Foreskin keratinocyte (primary cell): ENCODE measurements at places on chromosomes 1 and 21. TPM values are rescaled to one million over a fixed set of nuclear protein-coding genes. Genes with fewer than 3 reads are reported as not detected.

Gene CNR2
- not detected in 2 replicates for total RNA-seq

Gene KCNJ15
- 35.6 and 42.7 TPM in 2 replicates for total RNA-seq

Gene GJA4
- total RNA-seq = 0.07 and 0.17 TPM in 2 replicates

Gene CDC14A
- total RNA-seq = 2.6 and 3.1 TPM in 2 replicates

Gene CDA
- 23.6 and 59.1 TPM in 2 replicates for total RNA-seq

Gene CLCNKB
- total RNA-seq = not detected in 2 replicates

Gene ABCG1
- total RNA-seq = 2.3 and 4.4 TPM in 2 replicates

Gene KRTAP19-7
- total RNA-seq = not detected in 2 replicates

Gene SLC35A3
- total RNA-seq = 20.5 and 20.7 TPM in 2 replicates

Gene RASAL2
- total RNA-seq = 32.8 and 40.4 TPM in 2 replicates

Gene LRRC71
- total RNA-seq = not detected in 2 replicates

Gene S100A1
- total RNA-seq = not detected in 2 replicates

Gene LRRIQ3
- total RNA-seq = 1.0 and 2.1 TPM in 2 replicates

Gene FAM72C
- total RNA-seq = 2.9 and 6.2 TPM in 2 replicates

Gene UBL4B
- total RNA-seq = not detected in 2 replicates

Gene PTTG1IP
- total RNA-seq = 116 and 149 TPM in 2 replicates

Gene MMP23B
- 1.2 TPM in 1 of 2 replicates, not detected in the other for total RNA-seq

Gene FCRL6
- total RNA-seq = not detected in 2 replicates

Gene DPT
- total RNA-seq = not detected in 2 replicates

Gene LGALS8
- 30.1 and 41.4 TPM in 2 replicates for total RNA-seq

Gene UBE2U
- not detected in 2 replicates for total RNA-seq

Gene GPR153
- 7.5 and 7.9 TPM in 2 replicates for total RNA-seq

Gene MASP2
- total RNA-seq = 0.07 and 0.24 TPM in 2 replicates

Gene PLEKHN1
- 3.0 and 4.6 TPM in 2 replicates for total RNA-seq

Gene RXFP4
- total RNA-seq = not detected in 2 replicates

Gene ANGPTL7
- total RNA-seq = not detected in 2 replicates

Gene GNAT2
- total RNA-seq = not detected in 2 replicates

Gene BSND
- not detected in 2 replicates for total RNA-seq

Gene BCL2L15
- total RNA-seq = 0.03 and 0.07 TPM in 2 replicates

Gene DNAJC6
- 5.1 and 5.8 TPM in 2 replicates for total RNA-seq

Gene CRYAA
- not detected in 2 replicates for total RNA-seq

Gene SYDE2
- total RNA-seq = 3.5 and 4.4 TPM in 2 replicates

Gene SLC25A34
- 0.35 and 0.44 TPM in 2 replicates for total RNA-seq

Gene IVNS1ABP
- 73.4 and 76.4 TPM in 2 replicates for total RNA-seq
